CD8-positive, alpha-beta memory T cell (primary cell): ENCODE measurements at places on chromosomes 16 and 17. TPM values are rescaled to one million over a fixed set of nuclear protein-coding genes. Genes with fewer than 3 reads are reported as not detected.

CYB5D1 gene
- total RNA-seq: 17.6 TPM

KRTAP17-1 gene
- not detected for total RNA-seq

GRCh38 chr17:66637491-66637890 lies 197.4 kb upstream of the CACNG5 start:
- peaks cover 12% of the 10 kb centered on the region for H3K4me1 ChIP-seq
- no peak for DNase-seq
- no peak overlapping the region for H3K27ac ChIP-seq
- H3K27me3 ChIP-seq: no peaks in the 10 kb centered on the region
- H3K36me3 ChIP-seq: no peaks in the 10 kb centered on the region

CD300E gene
- total RNA-seq: not detected

- H3K4me3 ChIP-seq: no peak overlapping the region
- no peaks in the 10 kb centered on the region for H3K4me1 ChIP-seq
- H3K27me3 ChIP-seq: no peaks in the 10 kb centered on the region
- H3K27ac ChIP-seq: no peak overlapping the region
- no peaks in the 10 kb centered on the region for H3K36me3 ChIP-seq
Measured at GRCh38 chr16:59737274-59737673, 1003.2 kb upstream of the GOT2 start.

DNA sequence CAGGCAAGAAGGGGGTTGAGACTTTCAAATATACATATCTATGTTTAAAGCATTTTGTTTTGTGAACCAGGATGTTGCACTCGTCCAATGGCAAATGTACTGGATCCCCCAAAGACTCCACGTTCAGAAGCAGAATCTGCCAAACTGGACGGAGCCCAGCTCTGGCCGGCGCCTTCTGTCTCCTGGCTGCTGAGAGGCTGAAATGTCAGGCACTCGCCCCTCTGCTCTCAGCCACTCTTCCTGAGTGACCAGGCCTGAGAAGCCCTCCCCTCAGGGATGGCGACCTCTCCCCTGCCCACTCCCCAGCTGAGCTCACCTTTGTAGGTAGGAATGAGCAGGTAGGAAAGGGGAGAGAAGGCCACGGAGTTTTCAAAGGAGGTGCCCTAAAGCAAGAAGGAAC lies 187.5 kb upstream of the FOXF1 start:
- no peak for DNase-seq
- no peaks in the 10 kb centered on the region for H3K36me3 ChIP-seq
- H3K27me3 ChIP-seq: no peaks in the 10 kb centered on the region
- H3K4me1 ChIP-seq: no peaks in the 10 kb centered on the region
- no peak overlapping the region for H3K27ac ChIP-seq

- no peaks in the 10 kb centered on the region for H3K36me3 ChIP-seq
- no peaks in the 10 kb centered on the region for H3K27me3 ChIP-seq
- no peaks in the 10 kb centered on the region for H3K4me1 ChIP-seq
- no peak overlapping the region for H3K27ac ChIP-seq
- DNase-seq: no peak
Measured at GRCh38 chr17:66152756-66153155, 39.2 kb downstream of the CEP112 start.

GRCh38 chr17:42200706-42201457 lies 6.6 kb upstream of the GHDC start:
- H3K4me1 ChIP-seq: no peaks in the 10 kb centered on the region
- no peak for DNase-seq
- H3K4me3 ChIP-seq: no peak overlapping the region
- H3K27ac ChIP-seq: no peak overlapping the region
